Fibroblast of the aortic adventitia (primary cell): ENCODE measurements at places on chromosomes 7 and 10. TPM values are rescaled to one million over a fixed set of nuclear protein-coding genes. Genes with fewer than 3 reads are reported as not detected.

- DNase-seq: no peak
Observed at GRCh38 chr7:1247527-1248041, 14.9 kb downstream of the UNCX start.

DNA sequence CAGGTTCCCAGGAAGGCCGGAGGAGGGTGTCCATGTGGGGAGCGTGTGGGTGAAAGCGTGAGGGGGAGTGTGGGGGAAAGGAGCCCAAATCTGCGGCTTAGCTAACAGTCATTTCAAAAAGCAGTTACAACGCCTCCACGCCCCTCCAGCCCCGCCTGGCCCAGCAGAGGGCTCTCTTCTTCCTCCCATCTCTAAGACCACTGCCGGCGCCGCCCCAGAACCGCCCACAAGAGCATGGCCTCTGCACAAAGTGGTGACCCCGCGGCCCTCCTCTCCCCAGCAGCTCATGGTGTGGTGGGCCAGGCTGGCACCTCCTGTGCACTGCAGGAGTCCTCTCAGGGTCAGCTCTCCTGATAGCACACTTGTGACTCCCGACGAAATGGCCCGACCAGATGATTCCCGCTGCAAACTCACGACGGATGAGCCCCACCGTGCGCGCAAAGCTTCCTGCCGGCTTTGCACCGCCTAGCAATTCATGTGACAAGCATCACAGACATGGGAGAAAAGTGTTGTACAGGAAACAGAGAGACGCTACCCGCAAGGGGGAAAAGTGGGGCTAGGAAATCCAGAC is 12.4 kb upstream of the HUS1 start:
- DNase-seq: peak; percentile 71

DNA sequence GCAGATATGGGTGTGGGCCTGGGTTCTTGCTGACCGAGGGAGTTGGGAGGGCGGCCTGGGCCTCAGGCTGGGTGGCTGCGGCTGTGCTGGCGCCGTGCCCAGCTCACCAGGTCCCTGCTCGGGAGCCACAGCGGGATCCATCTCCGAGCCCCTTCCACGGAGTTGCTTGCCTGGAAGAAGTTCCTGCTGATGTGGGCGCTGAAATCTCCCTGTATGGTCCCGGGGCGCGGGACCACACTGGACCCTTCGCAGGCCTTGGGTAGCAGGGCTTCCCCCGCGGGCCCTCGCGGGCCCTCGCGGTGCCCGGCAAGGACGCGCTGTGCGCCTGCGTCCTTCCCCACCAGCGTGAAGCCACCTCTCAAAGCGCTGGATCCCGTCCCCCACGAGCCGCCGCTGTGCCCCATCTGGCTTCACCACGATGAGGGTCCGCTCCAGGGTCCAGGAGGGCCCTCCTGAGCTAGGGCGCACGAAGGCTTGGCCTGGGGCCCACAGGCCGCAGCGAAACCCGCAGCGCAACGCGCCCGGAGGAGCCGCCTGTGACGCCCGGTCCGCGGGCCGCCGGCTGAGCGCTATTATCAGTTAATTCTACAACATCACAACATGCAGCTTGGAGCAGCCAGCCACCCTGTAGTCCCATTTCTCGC is 31.5 kb downstream of the RAB19 start:
- no peak for DNase-seq

GRCh38 chr7:169276-170172 is 22.8 kb upstream of the FAM20C start:
- DNase-seq: no peak

- DNase-seq: no peak
Observed at GRCh38 chr10:95319239-95319638, 28.4 kb upstream of the PDLIM1 start.

DNA sequence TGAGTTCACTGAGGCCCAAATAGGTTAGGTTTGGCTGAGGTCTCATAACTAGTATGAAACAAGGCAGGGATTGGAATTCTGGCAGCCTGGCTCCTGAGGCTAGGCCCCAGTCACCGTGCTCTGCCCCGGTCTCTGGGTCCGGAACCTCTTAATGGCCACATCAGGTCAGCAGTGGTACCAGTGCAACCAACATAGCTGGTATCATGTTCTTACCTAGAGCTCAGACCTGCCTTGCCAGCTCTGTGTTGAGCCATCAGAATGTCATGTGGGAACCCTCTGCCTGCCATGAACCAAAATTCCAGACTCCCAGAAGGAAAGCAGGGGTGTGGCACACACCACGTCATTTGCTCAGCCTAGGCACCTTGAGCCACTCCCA is 56.5 kb downstream of the ZNF467 start:
- DNase-seq: no peak

- peak; percentile 65 for DNase-seq
Observed at GRCh38 chr10:17989908-17990767, 38.4 kb downstream of the SLC39A12 start.

DNA sequence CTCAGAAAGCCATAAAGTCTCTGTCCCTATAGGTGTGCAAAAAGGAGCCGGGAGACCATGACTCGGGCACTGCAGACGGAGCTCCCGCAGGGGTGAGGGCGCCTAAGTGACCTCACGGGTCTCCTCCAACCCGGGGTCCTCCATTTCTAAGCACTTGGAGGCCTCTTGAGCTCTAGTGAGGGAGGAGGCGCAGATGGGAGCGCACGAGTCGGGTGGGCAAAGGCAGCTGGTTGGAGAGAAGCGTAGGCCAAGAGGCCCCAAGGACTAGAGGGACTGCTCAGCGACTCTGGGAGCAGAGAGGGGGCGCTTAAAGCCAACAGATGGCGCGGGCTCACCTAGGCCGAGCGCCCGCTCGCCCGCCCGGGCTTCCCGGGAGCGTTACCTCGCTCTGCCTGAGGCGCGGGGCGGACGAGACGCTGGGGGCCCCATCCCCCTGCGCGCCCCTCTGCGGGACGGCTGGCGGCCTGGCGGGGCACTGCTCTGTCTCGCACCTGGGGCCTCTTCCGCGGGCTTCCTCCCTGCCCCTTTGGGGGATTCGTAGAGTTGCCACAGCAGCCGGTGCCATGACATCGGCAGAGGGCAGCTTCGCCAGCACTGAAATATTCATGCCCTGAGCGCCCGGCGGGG is 523 bp upstream of the CDH23 start:
- DNase-seq: no peak

DNA sequence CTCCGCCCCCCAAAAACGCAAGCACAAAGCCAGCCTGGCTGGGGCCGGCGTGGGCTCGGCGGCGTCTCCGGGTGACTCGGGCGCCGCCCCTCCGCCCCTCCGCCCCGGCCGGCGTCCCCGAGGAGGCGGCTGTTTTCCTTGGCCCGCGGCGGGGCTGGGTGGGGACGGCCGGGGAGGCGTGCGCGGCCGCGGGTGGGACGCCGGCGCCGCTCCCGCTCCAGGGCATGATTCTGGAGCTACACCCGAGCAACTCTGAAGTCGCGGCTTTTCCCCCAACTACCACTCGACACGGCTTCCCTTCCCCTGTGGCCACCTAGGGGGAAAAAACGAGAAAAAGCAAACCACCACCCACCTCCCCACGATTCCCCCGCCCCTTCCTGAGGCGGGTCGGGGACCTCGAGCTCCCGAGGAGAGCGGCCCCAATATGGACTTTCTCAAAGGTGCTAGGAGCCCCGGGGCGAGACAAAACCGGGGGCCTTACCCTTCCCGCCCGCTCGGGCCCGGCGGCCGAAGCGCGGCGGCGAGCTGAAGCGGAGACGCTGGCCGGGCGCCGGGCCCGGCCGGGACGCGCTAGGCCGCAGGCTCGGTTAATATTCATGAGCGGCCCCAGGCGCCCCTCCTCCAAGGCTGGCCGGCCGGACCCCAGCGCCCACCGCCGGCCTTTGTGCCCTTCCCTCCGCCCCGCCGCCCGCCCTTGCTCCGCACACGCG is 856 bp downstream of the ARHGAP21 start:
- DNase-seq: peak; percentile 65

- peak; percentile 42 for DNase-seq
Observed at GRCh38 chr10:70348228-70348850, 34.1 kb downstream of the LRRC20 start.

DNA sequence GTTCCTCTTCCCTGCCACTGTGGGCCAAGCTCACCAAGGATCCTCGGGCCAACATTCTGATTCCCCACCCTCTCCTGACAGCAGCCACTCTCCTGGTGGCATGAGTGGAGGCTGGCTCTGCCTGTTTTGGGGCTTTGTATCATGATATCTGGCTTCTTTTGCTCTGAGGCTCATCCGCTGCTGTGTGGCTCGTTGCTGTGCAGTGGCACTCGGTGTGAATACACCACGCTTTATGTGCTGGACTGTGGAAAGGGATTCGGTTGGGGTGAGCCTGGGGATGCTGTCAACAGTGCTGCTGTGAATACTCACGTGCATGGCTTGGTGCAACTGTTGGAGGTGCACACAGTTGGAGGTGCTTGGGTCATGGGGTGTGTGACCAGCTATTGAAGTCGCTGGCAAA is 208.5 kb downstream of the COBL start:
- DNase-seq: no peak

DNA sequence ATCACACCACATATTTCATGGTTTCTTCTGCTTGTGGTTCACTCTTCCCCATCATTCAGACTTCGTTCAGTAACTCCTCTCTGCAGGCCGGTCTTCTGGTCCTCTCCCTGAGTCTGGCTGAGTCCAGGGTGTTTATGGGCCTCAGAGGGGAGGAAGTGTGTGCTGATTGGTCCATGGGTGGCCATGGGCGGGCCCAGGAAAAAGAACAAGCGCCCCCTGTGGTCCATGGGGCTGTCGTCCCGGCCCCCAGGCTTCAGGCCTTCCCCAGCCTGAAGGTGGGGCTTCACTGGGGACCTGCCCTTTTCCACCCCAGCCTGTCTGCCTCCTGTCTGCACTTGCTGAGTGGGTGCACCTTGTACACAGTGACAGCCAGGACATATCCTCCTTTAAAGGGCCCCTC is 123.7 kb downstream of the VIPR2 start:
- DNase-seq: no peak

DNA sequence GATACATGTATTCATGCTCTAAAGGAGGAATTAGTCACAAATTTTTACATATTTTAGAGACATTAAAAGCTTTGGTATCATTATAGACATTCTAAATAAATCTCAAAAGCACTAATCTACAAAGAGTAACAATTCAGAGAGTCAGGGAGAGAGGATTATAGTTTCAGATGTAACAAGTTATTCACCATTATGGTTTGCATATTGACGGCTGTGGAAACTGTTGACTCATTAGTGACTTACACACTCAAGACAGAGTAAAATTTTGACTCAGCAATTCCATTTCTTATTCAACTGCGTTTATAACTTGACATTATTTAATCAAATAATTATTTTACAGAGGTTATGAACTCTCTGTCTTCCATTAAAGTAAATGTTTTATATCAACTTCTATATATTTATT is 95.4 kb upstream of the SEMA3C start:
- DNase-seq: peak; percentile 25

DNA sequence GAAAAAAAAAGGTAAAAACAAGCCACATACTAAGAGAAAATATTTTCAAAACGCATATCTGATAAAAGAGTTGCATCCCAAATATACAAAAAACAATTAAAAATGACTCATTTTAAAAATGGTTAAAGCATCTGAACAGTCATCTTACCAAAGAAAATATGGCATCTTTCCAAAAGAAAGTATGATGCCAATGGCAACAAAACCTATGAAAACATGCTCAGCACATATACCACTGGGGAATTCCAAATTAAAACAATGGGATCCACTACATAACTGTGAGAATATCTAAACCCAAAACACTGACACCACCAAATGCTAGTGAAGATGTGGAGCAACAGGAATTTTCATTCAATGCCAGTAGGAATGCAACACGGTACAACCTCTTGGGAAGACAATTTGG is 39.3 kb downstream of the VSTM2A start:
- DNase-seq: peak; percentile 17

DNA sequence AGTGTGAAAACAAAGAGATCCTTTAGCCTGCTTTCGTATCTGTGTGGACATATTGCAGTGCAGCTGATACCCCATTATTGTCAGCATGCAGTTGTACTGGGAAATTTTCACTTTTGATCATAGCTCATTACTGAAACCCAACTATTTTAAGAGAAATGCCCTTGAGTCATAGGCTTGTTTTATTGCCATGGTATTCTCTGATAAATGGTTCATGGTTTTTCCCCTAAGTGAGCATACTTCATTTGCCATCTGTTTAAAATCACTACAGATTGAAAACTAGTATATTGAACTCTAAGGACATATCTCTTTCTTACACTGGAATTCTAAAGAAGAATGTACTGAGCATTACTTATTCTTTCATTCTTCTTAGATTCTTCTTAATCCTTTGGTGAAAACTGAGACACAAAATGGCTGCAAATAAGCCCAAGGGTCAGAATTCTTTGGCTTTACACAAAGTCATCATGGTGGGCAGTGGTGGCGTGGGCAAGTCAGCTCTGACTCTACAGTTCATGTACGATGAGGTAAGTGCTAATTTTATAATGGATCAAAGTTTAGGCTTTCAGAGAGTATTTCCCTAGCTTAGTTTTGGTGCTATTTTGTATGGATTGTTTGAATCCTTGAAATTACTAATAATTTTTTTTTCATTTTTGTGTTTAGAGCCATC is 63.0 kb downstream of the RALA start:
- DNase-seq: peak; percentile 69

DNA sequence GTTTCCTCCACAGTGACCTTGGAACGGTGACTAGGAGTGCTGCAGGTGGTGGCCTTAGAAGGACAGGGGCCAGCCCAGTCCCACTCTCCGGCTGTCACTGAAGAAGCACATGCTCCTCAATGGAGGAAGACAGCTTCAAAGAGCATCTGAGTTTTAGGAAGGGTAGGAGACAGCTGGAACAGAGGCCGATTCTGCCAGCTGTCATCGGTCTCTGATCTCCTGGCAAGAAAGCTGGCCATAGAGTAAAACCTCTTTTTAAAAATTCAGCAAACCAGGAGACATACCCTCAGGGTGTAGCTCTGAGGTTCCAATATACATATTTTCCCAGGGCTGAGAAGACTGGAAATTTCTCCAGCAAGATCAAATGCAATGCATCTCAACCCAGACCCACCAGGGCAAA is 55.9 kb downstream of the KCNMA1 start:
- DNase-seq: no peak

TMEM176B gene
- 1.9 TPM in 1 of 2 replicates, not detected in the other for total RNA-seq

USP54 gene
- 10.4 and 14.8 TPM in 2 replicates for total RNA-seq

TAS2R41 gene
- 0.09 TPM in 1 of 2 replicates, not detected in the other for total RNA-seq

HMX2 gene
- total RNA-seq: not detected in 2 replicates

ZWINT gene
- 2.7 and 46.3 TPM in 2 replicates for total RNA-seq

PALS2 gene
- total RNA-seq: 48.0 and 131 TPM in 2 replicates
